Stimulated activated CD8-positive, alpha-beta memory T cell treated with anti-CD3 and anti-CD28 coated beads, Interleukin-15, amount 100 ng/mL, for 1 hour (primary cell): ENCODE measurements at places on chromosomes 12 and 14.

DNA sequence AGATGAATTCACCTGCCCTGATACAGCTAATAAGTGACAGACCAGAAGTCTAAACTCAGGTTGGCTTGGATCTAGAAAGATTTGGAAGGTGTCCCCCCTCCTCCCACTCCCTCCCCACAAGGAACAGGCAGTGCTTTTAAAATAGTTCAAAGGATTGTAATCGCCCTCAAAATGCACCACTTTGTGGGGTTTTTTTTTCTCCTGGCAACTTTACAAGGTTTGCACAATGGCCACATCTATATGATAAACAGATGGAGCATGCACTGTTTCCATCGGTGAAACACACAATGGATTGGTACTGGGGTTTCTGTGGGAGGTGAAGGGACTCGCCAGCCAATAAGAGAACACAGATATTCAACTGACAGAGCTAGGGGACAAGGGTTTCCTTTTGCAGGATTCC is 137.4 kb downstream of the LLPH start:
- DNase-seq = no peak

- DNase-seq = peak; percentile 14
These were observed 59.8 kb upstream of the C12orf71 start for GRCh38 chr12:27142101-27142721.

- DNase-seq = no peak
These were observed 24.7 kb downstream of the SYNE2 start for GRCh38 chr14:63877550-63877939.

DNA sequence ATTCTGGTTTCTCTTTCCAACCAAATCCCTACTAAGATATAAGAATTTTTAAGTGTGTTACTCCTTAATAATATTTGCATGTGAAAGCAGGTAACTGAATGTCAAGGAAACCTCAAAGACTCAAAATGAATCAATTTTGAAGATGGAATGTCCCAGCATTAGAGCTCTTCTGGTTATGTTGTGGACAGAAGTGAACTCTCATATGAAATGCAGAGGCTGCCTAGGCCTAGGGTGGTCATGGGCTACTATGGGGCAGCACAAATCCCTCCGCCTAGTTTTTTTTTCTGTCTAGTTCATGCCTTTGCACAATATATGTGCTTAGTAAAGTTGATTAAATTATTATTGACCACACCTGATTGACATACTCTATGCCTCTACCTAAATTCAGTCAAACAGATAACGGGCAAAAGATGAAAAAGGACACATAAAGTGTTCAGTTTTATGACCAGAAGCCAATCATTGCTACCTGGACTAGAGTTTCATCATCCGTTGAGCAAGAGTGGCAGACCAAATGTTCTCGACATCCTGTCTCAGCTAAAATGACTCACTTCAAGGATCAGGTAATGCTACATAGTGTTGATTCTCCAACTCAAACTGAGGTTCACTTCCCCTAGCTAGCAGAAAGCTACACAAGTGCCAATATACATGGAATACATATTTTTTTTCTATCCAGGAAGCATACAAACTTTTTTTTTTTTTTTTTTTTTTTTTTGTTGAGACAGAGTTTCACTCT is 1211.4 kb downstream of the VRK1 start:
- no peak for DNase-seq
